ENCODE measurements at places on chromosomes 5 and 9.

DNA sequence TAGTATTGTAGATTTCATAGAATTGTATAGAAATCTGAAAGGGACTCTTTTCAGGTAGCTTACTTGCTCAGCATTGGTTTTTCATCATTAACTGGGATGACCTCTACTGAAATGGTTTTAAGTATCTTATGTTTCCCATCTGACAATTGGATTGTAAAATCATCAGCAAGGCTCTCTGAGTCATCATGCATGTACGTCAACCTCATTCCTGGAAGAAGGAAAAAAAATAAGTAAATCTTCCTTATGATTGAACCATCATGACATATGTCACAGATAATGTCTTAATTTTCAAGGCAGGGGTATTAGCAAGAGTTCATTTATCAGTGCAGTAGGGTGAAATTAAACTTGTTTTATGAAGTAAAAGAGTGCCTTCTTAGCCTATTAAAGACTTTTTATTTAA lies 74.9 kb upstream of the CER1 start:
- no peak for DNase-seq

DNA sequence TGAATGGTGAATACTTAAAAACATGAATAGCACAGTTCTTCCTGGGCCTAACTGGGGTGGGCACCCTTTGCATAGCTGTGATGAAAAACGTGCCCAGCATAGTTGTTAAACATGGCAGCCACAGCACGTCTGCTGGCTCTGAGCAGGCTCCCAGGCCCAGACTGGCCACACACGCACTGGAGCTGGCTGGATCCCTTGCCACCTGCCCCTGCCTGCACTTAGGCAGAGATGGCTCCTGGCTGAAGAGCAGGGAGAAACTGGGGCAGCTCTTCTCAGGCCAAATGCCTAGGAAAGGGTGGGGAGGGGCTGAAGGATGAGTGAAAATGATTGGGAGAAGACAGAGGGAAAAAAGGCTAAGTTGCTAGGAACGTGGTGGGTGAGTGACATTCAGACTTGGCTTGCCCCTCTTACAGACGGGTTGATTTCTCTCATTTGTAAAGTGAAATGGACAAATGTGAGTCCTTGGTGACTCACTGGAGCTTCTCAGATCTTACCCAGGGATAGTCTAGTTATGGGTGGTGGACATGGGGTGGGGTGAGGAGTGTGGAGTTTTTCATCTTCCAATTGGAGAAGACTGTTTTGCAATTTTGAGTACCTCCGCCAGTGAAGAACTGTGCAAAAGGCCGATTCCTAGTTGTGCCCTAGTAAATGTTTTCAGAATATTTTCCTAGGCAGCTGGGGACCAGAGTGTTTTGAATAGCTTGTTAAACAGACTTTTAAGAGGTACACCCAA lies 42.4 kb downstream of the TRIO start:
- no peak for DNase-seq

- no peak for DNase-seq
These were observed 51.2 kb upstream of the ZSWIM6 start for GRCh38 chr5:61280761-61281427.

GRCh38 chr9:111728617-111729366 lies 65.9 kb downstream of the SHOC1 start:
- DNase-seq: no peak

GRCh38 chr5:66929281-66929680 lies 267.3 kb downstream of the CD180 start:
- no peak for DNase-seq

- DNase-seq: no peak
These were observed 169.3 kb downstream of the SGCD start for GRCh38 chr5:156496291-156496690.

DNA sequence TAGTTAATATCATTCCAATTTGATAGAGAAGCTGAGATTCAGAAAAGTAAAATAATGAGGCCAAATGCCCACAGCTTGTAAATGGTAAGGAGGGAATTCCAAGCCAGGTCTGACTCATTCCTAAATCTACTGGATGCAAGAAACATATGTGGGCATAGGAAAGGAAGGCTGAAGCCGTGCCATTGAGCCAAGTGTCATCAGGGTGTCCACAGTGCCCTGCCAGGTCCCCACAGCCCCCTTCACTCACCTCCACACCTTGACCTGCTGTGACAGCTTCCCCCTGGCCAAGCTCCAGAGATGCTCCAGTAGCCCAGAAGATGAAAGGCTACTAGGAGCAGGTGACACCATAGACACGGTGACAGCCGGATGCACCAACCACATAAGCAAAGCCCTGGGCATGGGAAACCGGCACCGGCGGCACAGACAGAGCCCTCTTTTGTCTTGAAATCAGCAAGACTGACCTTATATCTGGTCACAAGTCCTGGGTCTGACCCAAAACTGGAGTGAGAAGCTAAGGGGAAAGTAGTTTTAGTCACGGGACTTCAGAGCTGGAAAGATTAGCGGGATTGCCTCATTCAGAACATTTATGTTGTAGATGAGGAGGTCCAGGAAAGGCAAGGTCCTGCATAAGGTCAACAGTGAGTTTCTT lies 20.1 kb upstream of the FAT2 start:
- DNase-seq: no peak

- DNase-seq: no peak
These were observed 213.0 kb downstream of the ERCC6L2 start for GRCh38 chr9:96088510-96088909.

DNA sequence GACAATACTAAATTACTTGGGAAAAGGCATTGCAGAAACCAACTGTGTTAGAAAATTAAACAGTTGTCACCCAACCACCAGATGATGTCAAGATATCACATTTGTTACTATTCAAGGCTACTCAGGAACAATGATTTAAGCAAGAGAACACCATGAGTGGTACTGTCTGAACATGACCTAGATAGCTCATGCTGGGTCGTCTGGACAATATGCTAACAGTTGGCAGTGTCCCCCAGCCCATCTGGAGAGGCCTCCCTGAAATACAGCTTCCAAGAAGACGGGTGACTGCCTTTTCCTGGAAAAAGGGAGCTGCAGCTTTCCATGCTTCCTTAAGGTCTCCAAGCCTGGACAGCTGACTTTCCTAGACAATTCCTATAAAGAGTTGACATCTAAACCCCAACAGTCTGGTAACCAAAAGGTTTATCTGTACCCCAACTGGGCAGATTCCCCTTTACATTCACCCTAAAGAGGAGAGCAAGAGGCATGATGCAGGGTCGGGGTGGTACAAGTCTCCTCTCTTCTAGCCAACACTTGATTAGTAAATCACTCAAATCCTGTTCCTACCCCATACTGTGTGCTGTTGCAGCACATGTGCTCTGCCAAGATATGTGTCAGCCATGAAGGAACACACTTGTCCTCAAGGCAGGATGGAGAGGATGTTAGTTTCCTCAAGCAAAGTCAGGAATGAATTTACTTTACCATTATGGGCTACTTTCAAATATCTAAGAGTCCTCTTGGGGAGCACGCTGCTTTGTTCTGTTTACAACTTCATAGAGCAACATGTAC lies 433.0 kb downstream of the PDE4D start:
- DNase-seq: no peak

- no peak for DNase-seq
These were observed 121.1 kb downstream of the NUDT12 start for GRCh38 chr5:103441523-103441922.

DNA sequence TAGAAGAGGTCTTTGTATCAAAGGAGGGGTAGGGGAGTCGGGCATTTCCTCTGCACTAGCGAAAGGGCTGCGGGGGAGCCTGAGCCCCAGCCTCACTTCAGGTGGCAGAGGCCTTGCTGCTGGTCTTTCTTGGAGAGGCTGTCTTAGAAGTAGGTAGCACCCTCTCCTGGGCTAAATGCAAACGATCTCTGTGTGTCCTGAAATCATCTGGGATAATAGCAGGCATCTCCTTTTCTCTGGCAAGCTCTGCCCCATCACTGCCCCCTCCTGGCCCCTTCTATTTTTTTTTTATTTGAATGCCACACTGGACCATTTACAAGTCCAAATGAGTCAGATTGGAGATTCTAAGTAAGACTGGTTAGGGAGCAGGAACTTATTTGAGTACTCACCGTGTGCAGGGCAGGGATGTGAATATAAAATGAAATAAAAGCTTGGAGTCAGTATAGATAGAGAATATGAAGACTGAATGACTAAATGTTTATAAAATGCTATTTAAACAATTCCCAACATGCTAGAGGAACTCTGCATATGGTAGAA lies 137.1 kb downstream of the FGF1 start:
- no peak for DNase-seq

- no peak for DNase-seq
These were observed 1037.3 kb upstream of the ACO1 start for GRCh38 chr9:31347082-31347617.

DNA sequence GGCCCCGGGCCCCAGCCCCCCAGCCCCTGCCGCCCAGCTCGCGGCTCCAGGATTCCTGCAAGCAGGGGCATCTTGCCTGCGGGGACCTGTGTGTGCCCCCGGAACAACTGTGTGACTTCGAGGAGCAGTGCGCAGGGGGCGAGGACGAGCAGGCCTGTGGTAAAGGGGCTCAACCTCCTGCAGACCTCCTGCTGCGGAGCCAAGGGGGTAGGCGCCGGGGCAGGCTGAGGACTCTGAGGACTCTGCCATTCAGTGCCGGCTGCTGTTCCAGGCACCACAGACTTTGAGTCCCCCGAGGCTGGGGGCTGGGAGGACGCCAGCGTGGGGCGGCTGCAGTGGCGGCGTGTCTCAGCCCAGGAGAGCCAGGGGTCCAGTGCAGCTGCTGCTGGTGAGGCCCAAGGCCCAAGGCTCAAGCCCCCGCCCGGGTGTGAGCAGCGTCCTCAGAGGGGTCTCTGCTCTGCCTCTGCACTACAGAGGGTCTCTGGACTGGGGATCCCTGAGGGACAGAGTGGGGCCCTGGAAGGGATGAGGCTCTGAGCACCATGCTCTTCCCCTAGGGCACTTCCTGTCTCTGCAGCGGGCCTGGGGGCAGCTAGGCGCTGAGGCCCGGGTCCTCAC lies 3.4 kb downstream of the MAMDC4 start:
- no peak for DNase-seq

- DNase-seq: no peak
These were observed 112.1 kb downstream of the SNCAIP start for GRCh38 chr5:122424132-122424531.

DNA sequence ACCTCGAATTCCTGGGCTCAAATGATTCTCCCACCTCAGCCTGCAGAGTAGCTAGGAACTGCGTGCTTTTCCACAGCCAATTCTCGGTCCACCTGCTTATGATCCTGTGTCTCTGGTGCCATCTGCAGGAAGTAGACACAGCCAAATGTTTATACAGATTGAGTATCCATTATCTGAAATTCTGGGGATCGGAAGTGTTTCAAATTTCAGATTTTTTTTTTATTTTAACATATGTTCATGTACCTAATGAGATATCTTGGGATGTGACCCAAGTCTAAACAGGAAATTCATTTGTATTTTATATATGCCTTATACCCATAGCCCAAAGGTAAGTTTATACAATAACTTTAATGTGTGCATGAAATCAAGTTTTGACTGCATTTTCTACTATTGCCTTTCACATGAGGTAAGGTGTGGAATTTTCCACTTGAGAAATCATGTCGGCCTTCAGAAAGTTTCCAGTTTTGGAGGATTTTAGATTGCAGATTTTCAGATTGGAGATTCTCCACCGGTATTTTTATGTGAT lies 89.5 kb downstream of the ESM1 start:
- DNase-seq: no peak

- DNase-seq: no peak
These were observed 38.3 kb upstream of the TNFSF8 start for GRCh38 chr9:114968671-114969070.

DNA sequence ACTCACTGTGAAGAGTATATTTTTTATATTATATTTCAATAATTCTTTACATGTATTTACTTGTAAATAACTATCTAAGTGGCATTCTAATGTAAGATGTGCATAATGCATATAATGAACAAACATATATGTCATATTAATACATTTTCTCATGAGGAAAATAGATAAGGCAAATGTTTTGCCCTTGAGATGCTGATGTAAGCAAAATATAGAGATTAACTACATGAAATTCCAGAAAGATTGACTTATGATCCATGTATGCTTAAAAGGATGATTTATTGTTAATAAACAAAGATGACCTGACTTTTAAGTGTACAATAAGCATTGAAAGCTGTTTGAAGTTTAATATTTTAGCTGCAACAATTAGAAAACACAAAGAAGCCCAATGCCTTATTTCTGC lies 559.9 kb downstream of the PTPRD start:
- DNase-seq: no peak

DNA sequence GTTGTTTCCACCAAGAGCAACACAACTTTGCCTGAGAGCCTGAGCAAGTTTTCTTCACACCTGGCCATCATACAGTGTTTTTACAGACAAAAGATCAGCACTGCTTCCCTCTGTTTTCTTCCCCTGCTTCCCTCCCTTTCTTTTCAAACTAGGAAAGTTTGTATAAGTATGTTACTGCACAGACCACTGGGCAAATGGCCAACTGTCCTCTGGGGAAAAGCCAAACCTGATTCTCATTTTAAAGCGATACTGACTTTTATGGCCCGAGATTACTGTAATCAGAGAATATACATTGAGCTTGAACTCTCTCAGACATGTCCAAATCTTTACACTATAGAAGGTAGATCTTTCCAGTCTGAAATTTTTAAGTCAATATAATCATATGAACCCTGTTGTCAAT lies 415.0 kb downstream of the NFIB start:
- no peak for DNase-seq

DNA sequence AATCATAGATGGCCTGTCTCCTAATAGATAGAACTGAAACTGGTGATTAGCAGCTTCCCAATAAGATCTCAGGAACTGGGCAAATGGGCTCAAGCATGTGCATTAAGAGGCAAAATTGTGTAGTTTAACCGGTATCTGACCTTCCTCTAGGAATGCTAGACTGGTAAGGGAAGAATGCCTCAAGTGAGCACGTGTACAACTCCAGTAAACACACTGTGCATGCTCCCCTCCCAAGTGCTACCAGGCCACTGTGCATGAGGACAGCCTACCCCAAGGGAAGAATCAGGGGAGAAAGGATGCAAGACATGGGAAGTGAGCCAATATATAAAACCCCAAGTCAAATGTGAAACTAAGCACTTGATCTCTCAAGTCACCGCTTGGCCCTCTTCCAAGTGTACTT lies 1157.4 kb upstream of the CDH18 start:
- no peak for DNase-seq

- DNase-seq: no peak
These were observed 508.3 kb downstream of the EBF1 start for GRCh38 chr5:158591301-158591863.

GRCh38 chr9:34685591-34685990 lies 5.5 kb downstream of the CCL19 start:
- DNase-seq: no peak

GRCh38 chr9:33458444-33458843 lies 11.1 kb upstream of the AQP3 start:
- DNase-seq: peak; percentile 40

All from activated T-helper 1 cell treated with anti-CD3 and anti-CD28 coated beads, Interleukin-2, amount 50 U/mL, for 16 hours (primary cell).